ENCODE measurements at places on chromosomes 6 and 20.

GRCh38 chr20:61845233-61845671 lies 220.4 kb downstream of the TAF4 start:
- no peak for DNase-seq

DNA sequence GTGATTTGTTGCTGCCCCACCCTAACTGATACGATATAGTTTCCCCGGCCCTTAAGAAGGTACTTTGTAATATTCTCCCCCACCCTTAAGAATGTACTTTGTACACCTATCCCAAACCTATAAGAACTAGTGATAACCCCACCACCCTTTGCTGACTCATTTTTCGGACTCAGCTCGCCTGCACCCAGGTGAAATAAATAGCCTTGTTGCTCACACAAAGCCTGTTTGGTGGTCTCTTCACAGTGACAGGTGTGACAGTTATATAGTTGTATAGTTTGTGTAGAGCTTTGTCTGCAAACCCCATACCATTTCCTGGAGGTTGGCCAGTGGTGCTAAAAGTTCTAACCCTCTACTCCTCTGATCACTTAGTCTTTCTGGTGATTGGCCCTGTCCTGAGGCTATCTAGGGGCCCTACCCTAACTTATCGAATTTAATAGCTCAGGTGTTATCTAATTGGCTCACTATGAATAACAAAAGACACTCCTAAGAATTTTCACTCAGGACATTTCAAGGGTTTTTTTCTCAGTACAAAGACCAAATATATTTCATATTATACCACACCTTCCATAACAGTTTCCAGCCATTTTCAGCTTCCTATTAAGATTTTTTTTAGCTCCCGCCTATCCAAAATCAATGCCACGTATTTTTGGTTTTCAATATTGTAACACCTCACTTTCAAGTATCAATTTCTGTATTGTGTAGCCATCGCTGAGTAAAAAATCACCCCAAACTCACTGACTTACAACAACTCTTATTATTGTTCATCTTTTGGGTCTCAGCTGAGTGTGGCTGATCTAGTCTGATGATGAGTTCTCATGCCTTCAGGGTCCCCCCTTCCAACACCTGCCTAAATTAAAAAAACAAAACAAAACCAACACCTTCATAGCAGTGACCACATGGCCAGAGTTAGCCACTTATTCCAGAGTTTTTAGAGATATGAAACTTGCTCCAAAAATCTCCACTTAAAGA lies 9.8 kb upstream of the BTN1A1 start:
- no peak for DNase-seq

DNA sequence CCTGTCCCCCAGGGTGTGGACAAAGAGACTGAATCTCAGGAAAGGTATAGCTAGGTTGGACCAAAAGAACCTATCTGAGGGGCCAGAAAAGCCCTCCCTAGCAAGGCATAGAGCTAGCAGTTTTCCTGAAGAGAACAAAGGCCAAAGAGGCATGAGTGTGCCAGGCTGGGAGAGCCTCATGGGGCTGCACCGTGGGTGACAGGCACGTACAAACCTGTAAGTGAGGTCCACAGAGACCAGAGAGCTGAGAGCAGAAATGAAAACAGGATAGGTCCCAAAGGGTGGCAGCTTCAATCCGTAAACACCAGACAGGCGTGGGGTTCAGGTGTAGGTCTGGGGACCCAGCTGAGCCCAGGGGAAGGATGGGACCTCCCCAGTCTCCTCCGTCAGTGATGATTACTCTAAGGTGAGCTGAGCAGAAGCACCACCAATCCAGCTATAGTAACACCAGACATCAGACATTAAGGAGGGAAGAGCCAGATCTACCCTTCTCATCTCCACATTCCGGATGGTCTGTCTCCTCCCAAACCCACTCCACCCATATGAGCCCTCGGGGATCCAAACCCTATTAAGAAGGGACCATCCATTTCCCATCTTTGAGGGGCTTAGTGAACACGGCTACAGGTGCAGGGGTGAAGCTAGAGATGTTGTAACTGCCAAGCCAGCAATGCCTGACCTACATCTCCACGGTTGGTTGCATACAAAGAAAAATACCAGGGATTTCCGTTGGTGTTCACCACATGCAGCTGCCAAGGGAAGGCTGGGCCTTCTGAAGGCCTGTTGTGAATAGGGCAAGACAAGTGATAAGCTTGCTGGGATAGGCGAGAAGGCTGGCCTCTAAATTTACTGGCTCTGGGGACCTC lies 38.3 kb downstream of the BCL2L1 start:
- no peak for DNase-seq

GRCh38 chr20:17731233-17731632 lies 31.5 kb downstream of the BANF2 start:
- DNase-seq = no peak

GRCh38 chr6:137086031-137086430 lies 41.3 kb upstream of the IL20RA start:
- DNase-seq = no peak

Measured in NCI-H1436 treated with DMSO at 0.1 percent for 48 hours (cell line).